ENCODE measurements at places on chromosomes 7 and 10.

- DNase-seq, result no peak
These were observed 1.2 kb downstream of the VPS37D start for GRCh38 chr7:73668886-73669230.

DNA sequence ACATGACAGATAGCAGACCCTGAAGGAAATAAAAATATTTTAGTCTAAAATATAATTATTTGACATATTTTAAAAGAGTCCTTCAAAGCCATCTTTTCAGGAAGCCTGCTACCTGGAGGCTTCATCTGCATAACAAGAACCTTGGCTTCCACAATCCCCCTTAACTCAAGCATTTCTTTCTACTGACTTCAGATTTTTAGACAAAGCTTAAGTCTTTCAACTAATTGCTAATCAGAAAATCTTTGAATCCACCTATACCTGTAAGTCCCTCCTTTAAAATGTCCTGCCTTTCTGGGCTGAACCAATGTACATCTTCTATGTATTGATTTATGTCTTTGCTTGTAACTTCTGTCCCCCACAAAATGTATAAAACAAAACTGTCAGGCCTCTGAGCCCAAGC lies 23.5 kb upstream of the PRF1 start:
- DNase-seq, result no peak

- DNase-seq, result no peak
These were observed 112.0 kb downstream of the NEURL1 start for GRCh38 chr10:103605359-103606096.

DNA sequence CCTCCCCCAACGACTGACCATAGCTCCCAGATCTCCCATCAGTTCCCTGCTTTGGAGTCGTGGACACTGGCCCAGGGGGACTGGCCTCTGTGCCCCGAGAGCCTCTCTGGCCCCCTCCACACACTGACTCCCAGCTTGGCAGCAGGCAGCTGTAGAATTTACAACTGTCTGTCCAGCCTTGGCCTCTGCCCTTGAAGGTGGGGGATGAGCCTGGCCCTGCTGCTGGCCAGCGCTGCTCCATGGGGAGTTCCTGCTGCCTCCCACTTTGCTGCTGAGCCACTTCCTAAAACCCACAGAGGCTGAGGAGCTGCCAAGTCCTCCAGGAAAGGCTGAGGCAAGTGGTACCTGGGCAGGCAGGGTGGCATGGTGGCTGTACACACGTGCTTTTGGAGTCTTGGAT lies 147.1 kb downstream of the WDR11 start:
- no peak for DNase-seq

DNA sequence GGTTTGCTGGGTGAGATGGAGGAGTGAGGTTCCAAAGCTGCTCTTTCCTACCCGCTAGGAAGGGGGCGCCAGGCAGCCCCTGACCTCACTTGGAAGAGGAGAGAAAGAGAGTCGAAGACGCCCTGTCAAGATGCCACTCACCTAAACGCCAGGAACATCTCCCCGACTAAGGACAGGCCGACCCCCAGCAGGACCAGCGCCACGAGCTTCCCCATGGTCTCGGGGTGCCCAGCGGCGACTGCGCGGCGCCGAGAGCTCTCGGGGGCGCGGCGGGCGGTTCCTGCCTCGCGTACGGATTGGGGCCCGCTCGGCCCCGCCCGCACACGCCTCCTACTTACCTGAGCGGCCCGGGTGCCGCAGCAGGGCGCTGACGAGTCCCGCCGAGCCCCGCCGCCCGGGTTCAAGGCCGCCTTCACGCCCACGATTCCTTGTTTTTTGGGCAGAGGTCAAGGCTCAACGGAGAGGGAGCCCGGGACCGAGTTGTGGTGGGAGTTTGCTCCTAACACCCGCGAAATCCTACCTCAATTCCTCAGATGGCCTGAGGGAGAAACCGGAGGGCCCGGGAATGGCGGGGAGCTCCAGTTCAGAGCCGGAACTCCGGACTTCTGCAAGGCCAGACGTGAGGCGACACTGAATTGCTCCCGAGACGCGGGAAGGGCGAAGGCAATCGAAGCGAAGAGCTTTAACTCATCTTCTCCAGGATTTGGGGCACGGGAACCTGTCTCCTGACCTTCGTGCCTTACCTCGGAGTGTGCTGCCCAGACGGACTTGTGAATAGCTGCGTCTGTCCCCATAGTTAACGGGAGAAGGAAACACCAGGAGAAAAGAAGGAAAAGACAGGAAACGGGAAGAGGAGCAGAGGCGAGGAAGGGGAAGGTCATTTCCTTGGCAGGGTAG lies at the start of gene PON3:
Gene PON3, minus strand, starts transcription at position 240 of the 897 bp plus-strand sequence. Its CDS starts 25 bp downstream, at position 215.
- DNase-seq, result no peak

DNA sequence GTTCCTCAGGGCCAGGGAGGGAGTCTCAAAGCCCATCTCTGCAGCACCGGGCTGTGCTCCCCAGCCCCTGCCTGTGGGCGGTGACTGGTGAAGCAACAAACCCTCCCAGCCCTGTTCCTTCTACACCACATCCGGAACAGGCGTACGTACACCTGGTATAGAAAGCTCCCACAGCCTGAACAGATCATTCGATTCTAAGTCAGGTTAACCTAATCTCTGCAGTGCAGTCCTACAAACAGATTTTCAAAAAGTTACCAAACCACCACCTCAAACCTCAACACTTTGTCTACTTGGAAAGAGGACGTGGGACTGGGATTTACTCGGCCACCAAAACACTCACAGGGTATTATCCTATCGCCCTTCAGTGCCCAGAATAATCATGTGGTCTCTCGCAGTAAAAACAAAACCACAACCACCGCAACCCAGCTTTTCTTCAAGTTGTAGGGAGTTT lies 238.4 kb downstream of the DIP2C start:
- DNase-seq, result no peak

- no peak for DNase-seq
These were observed 47.3 kb upstream of the INSYN2A start for GRCh38 chr10:127243490-127244272.

GRCh38 chr10:8389630-8390029 lies 335.1 kb downstream of the GATA3 start:
- DNase-seq, result no peak

DNA sequence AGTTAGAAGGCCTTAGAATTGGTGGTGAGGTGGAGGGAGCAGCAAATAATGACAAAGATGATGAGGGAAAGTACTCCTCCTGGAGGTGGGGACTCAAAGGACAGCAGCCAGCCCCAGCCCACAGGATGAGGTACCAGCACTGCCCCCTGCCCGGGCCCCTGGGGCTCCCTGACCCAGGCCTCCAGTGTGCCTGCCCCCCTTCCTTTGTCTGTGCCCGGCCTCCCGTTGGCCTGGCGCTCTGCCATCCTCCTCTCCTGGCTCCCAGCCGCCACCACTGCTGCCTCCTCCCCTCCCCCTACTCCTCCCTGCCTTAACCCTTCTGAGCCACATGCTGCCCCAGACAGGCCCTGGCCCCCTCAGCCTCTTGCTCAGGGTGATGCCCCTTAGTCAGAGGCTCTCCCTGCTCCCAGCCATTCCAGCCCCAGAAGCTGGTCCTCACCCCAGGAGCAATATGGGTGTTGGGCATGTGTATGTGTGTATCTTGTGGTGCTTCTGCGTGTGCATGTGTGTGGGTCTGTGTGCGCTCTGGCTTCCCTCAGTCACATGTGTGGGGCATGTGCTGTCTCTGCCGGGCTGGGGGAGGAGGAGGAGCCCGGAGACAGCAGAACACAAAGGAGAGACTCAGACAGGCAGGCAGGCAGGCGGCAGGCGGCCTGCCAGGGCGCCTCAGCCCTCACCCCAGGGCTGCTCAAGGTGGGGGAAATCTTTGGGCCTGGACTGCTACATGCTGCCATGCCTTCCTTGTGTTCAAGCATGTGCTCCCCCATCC lies 2.6 kb downstream of the LDB1 start:
- DNase-seq, result peak; percentile 94

GRCh38 chr7:47601119-47601880 lies 19.4 kb upstream of the TNS3 start:
- DNase-seq, result no peak

DNA sequence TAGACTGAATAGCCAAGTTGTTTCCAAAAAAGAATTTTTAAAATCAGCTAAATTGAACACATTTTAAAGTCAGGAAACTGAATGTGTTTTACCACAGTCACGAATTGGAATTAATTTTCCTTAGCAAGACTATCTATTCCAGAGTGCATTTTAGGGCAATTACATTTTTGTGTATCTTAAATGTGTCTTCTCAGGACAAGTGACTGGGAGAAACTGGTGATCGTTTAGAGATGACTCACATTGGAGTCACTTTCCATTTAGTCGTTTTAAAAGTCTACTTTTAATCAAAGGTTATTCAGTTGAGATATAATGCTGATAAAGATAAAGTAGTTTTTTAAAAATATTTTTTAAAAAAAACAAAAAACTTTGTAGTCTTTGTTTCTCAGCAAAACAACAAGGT lies 191.7 kb upstream of the SLC26A5 start:
- DNase-seq, result no peak

DNA sequence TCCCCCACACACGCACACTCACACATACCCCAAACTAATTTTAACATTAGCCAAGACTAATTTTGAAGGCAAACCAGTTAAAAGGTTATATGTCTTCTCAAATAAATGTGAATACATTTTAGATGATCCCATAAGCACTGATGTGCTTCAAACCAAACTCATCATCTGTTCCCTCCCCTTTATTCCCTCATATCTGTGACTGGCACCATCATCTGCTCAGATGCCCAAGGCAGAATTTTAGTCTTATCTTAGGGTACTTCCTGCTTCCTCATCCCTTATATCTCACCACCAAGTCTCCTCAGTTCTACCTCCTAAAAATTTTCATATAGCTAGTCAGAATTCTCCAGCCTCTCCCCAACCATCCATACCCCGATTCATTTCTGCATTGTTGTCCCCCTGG lies 80.4 kb downstream of the UPF2 start:
- no peak for DNase-seq

DNA sequence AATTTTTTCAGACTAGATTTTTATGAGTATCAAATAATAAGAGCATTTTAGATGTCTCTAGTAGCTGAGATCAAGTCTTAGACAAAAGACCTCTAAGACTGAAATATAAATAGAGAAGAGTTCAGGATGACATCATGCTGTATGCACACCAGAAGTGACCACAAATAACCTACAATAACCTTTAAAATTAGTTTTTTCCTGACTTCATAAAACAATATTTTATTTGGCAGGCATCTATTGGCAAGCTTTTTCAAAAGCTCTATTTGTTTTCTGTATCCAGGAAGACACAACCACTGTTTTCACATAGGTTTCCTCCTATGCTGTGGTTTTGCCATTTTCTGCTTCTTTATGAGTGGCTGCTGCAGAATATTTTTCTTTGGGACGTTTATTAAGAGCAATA lies 359.1 kb downstream of the CRPPA start:
- DNase-seq, result no peak

DNA sequence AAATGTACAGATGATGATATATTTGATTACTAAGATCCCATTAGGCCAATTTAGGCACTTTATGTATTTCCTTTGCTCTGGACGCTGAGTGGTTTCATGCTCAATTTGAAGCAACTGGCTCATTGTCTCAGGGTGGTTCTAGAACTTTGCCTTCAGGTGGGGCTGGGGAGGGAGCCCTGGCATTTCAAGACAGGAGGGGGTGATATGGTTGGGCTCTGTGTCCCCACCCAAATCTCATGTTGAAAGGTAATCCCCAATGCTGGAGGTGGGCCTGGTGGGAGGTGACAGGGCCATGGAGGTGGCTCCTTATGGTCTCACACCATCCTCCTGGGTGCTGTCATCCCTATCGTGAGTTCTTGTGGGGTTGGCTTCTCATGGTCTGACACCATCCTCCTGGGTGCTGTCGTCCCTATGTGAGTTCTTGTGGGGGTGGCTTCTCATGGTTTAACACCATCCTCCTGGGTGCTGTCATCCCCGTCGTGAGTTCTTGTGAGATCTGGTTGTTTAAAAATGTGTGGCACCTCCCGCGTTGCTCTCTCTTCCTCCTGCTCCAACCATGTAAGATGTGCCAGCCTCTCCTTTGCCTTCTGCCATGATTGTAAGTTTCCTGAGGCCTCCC lies 151.5 kb upstream of the KLF6 start:
- no peak for DNase-seq

DNA sequence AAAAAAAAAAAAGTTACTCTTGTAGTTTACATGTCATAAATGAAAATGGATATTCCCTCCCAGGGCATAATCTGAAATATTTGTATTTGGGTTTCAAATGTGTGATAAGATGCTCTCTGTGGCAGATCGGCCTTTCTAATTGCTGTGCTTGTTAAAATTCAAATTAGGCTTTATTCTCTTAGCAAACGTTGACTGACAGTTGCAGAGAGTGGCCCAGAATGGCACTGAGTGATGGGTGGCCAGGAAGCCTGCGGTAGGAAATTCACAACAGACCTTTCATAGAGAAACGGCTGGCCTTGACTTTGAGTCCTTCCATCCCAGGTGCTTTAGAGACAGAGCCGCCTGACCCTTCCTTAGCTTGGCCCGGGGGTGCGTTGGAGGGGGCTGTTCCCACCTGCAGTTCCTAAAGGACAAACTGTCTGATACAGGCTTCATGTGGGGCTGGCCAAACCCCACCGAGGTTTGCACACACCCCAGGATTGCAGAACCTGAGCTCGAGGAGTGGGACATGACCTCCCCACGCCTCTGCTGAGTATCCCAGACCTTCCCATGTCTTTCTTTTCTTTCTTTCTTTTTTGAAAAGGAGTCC lies 152.7 kb downstream of the CUX1 start:
- no peak for DNase-seq

DNA sequence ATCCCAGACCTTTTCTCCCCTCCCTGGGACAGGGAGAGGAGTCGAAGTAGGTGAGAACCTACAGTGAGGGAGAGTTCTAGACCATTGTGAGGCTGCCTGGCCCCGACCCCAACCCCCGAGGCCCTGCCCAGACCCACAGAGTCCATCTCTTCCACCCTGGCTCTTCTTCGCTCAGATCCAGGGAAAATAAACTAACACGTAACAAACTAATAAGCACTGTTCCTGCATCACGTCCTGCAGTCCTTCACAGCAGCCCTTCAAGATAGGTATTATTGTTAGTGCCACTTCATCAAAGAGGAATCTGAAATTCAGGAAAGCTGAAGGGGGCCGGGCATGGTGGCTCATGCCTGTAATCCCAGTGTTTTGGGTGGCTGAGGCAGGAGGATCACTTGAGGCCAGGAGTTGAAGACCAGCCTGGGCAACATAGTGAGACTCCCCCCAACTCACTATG lies at the start of gene SPACDR:
Gene SPACDR, minus strand, starts transcription at position 51 of the 451 bp plus-strand sequence. CDS start 235 bp downstream, outside the sequence.
- DNase-seq, result no peak

- no peak for DNase-seq
These were observed 6.6 kb downstream of the PGAM2 start for GRCh38 chr7:44058759-44059218.

- no peak for DNase-seq
These were observed 291.8 kb downstream of the TCERG1L start for GRCh38 chr10:131019696-131020095.

- DNase-seq, result no peak
These were observed 7.5 kb downstream of the HOXA1 start for GRCh38 chr7:27088002-27088922.

GRCh38 chr10:93630625-93631557 lies 18.6 kb downstream of the PDE6C start:
- DNase-seq, result no peak

GRCh38 chr10:84308021-84308420 lies 20.4 kb upstream of the CCSER2 start:
- no peak for DNase-seq

GRCh38 chr7:29453021-29453420 lies 110.6 kb upstream of the PRR15 start:
- DNase-seq, result no peak

- DNase-seq, result no peak
These were observed 898 bp upstream of the SEM1 start for GRCh38 chr7:96710544-96710943.

- DNase-seq, result no peak
These were observed 17.3 kb upstream of the BNIP3 start for GRCh38 chr10:131998845-131999681.

- DNase-seq, result no peak
These were observed 41.9 kb downstream of the AGK start for GRCh38 chr7:141593134-141593533.
